ENCODE measurements at places on chromosomes 12 and 14.

- H3K4me1 ChIP-seq: no peaks in the 10 kb centered on the region
- no peaks in the 10 kb centered on the region for H3K27me3 ChIP-seq
- H3K27ac ChIP-seq: no peak overlapping the region
- H3K4me3 ChIP-seq: no peak overlapping the region
These were observed 75.2 kb upstream of the MYL2 start for GRCh38 chr12:110995615-110996014.

DNA sequence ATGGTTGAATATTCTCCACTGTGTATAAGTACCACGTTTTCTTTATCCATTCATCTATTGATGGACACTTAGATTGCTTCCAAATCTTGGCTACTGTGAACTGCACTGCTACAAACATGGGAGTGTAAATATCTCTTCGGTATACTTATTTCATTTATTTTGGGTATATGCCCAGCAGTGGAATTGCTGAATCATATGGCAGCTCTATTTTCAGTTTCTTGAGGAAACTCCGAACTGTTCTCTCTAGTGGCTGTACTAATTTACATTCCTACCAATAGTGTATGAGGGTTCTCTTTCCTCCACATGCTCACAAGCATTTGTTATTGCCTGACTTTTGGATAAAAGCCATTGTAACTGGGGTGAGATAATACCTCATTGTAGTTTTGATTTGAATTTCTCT, 623.1 kb upstream of the LRFN5 start:
- H3K27me3 ChIP-seq: no peaks in the 10 kb centered on the region
- no peak overlapping the region for H3K27ac ChIP-seq
- no peak overlapping the region for H3K4me3 ChIP-seq

- H3K27ac ChIP-seq: no peak overlapping the region
- H3K27me3 ChIP-seq: no peaks in the 10 kb centered on the region
- peaks cover 11% of the 10 kb centered on the region for H3K4me1 ChIP-seq
- no peak overlapping the region for H3K4me3 ChIP-seq
- no peak for DNase-seq
These were observed 13.3 kb downstream of the DICER1 start for GRCh38 chr14:95143808-95144620.

GRCh38 chr12:22858849-22859570, 234.0 kb downstream of the ETNK1 start:
- no peak for DNase-seq
- H3K4me1 ChIP-seq: no peaks in the 10 kb centered on the region
- no peaks in the 10 kb centered on the region for H3K27me3 ChIP-seq
- no peak overlapping the region for H3K27ac ChIP-seq
- H3K36me3 ChIP-seq: no peaks in the 10 kb centered on the region

DNA sequence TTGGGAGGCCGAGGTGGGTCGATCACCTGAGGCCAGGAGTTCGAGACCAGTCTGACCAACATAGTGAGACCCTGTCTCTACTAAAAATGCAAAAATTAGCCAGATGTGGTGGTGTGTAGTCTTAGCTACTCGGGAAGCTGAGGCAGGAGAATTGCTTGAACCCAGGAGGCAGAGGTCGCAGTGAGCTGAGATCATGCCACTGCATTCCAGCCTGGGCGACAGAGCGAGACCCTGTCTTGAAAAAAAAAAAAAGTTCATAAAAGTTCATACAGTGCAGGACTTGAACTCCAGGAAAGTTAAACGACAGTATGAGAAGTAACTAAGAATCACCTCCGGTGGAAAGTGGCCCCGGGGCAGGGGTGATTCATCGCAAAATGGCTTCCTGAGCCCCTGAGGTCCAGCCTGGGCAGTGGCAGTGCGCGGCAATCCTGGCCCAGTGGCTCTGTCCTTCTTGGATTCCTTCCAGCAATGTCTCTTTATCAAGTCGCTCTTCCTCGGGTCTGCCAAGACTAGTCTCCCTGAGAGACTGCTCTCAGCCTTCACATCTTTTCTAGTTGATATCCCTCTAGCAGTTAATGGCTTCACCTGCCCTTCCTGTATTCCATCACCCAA, 16.7 kb upstream of the MAP1LC3B2 start:
- no peak for DNase-seq
- no peaks in the 10 kb centered on the region for H3K27me3 ChIP-seq
- no peaks in the 10 kb centered on the region for H3K36me3 ChIP-seq
- no peak overlapping the region for H3K4me3 ChIP-seq
- no peak overlapping the region for H3K27ac ChIP-seq

DNA sequence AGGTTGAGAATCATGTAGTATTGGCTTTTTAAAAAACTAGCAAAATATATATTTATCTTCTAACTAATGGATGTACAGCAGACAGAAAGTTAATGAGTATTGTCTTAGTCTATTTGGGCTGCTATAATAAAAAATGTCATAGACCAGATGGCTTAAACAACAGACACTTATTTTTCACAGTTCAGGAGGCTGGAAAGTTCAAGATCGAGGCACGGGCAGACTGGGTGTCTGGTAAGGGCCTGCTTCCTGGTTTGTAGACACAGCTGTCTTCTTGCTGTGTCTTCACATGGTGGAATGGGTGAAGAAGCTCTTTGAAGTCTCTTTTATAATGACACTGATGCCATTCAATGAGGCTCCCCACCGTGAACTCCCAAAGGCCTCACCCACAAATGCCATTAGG, 70.1 kb upstream of the KRR1 start:
- no peak overlapping the region for H3K4me3 ChIP-seq
- no peak for DNase-seq
- H3K27ac ChIP-seq: no peak overlapping the region
- no peaks in the 10 kb centered on the region for H3K36me3 ChIP-seq
- no peaks in the 10 kb centered on the region for H3K27me3 ChIP-seq
- no peaks in the 10 kb centered on the region for H3K4me1 ChIP-seq

- H3K27ac ChIP-seq: no peak overlapping the region
- no peaks in the 10 kb centered on the region for H3K27me3 ChIP-seq
- H3K36me3 ChIP-seq: no peaks in the 10 kb centered on the region
- no peak for DNase-seq
- H3K4me1 ChIP-seq: 0 out of 2 replicates have a peak, but pooled peaks cover 3% of the 10 kb centered on the region
- no peak overlapping the region for H3K4me3 ChIP-seq
These were observed 192.5 kb upstream of the PWP1 start for GRCh38 chr12:107493135-107493494.

DNA sequence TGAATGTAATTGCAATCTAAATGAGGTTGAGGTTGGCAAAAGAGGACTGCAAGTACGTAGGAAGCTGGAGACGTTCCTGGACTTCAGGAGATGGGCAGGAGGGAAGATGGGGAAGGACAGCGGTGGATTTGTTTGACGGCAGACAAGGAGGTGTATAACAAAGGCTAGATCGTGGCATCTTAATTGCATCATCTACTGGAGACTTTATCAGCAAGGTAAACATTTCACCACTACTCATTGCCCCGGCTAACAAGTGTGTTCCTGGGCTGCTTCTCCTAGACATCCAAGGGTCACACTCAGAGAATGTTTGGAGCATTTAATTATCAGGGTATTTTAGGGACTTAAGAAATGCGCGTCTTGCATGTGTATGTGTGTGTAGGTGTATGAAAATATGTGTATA, 128.5 kb downstream of the KCNK10 start:
- DNase-seq: peak; percentile 13
- no peaks in the 10 kb centered on the region for H3K36me3 ChIP-seq
- H3K4me3 ChIP-seq: no peak overlapping the region
- H3K27ac ChIP-seq: no peak overlapping the region

DNA sequence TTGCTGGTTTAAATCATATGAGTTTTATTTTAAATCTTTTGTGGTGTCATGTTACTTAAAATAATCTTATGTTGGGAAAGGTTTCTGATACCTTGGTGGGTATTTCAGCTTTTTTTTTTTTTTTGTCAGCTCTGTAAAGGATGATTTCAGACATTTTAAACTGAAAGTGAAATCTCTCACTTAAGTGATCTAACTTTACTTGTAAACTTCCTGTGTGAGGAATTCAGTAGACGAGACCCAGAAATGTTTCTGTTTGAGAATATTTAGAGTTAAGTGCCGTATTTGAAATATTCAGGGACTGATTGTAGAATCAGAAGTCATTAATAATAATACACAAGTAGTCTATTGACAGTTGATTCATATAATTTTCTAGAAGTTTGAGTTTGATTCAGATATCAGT, 37.8 kb downstream of the PROX2 start:
- DNase-seq: no peak
- H3K4me1 ChIP-seq: no peaks in the 10 kb centered on the region
- no peak overlapping the region for H3K27ac ChIP-seq

DNA sequence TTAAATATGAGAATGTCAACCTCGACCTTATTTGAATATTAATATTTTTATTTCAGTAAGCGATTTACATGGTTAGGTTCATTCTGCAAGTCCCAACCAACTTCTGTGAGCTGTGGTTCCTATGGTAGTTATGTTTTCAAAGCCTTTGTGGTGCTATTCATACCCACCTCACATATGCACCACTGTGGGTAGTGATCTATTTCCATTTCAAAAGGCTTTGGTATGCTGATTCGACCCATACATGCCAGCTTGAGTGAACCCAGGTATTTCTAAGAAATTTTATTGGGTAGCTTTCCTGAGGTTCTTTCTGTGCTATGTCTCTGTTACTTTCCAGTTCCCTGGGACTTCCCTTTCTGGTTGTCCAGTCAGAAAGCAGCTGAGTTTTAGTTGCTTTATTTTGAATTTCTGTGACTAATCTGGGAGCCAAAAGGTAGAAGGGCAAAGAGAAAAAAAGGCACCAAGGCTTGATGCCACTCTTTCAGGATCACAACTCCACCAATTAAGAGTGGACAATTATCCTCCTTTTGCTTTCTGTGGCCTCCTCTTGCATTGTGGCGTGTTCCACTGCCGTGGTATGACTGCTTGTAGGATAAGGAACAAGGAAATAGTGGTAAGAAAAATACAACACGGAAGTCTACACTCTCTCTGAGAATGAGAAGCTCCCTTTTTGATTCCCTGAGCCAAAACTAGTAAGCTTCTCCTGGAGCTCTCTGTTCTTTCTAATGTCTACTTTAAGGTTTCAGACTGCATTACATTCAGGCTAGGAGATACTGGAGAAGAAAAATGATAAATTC, 729.1 kb downstream of the NOVA1 start:
- no peak overlapping the region for H3K4me3 ChIP-seq
- DNase-seq: no peak
- no peaks in the 10 kb centered on the region for H3K36me3 ChIP-seq
- no peak overlapping the region for H3K27ac ChIP-seq
- no peaks in the 10 kb centered on the region for H3K27me3 ChIP-seq

DNA sequence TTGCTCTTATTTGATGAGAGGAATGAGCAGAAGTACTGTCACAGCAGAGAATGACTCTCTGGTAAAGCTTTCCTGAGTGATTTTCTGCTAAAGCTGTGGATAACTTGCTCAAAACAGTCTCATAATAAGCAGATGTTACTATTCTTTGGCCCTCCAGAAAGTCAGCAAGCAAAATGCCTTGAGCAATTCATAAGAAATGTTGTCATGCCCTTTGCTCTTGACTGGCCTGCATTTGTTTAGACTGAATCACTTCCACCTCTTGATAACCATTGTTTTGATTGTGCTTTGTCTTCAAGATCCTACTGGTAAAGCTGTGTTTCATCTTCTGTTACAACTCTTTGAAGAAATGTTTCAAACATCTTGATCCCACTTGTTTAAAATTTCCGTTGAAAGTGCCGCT, 457.9 kb upstream of the FOXG1 start:
- no peaks in the 10 kb centered on the region for H3K27me3 ChIP-seq
- no peak for DNase-seq
- H3K27ac ChIP-seq: no peak overlapping the region
- no peaks in the 10 kb centered on the region for H3K4me1 ChIP-seq
- no peak overlapping the region for H3K4me3 ChIP-seq

- H3K4me1 ChIP-seq: no peaks in the 10 kb centered on the region
- no peaks in the 10 kb centered on the region for H3K36me3 ChIP-seq
- H3K4me3 ChIP-seq: no peak overlapping the region
- no peak overlapping the region for H3K27ac ChIP-seq
These were observed 86.5 kb upstream of the PTPRR start for GRCh38 chr12:71007020-71007419.

GRCh38 chr14:73097421-73097820, 38.9 kb upstream of the PSEN1 start:
- DNase-seq: no peak
- no peaks in the 10 kb centered on the region for H3K4me1 ChIP-seq
- no peaks in the 10 kb centered on the region for H3K27me3 ChIP-seq
- peaks cover 75% of the 10 kb centered on the region for H3K36me3 ChIP-seq
- H3K4me3 ChIP-seq: no peak overlapping the region
- no peak overlapping the region for H3K27ac ChIP-seq

DNA sequence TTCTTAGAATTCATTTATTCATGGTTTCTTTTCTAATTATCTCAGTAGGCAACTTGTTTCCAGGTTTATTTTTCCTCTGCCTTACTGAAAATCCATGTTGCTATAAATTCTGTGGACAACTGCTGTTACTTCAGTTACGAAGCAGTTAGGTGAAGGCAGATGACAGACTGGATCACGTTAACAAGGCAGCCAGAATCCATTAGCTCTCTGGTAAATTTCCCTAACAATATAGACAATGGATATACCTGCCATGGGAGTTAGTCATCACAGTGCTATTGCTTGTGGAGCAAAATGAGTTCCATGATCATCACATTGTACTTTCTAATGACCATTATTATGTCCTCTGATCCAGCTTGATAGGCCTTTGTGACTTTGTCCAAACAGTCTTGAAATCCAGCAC, 291.5 kb downstream of the NELL2 start:
- H3K4me1 ChIP-seq: peaks cover 32% of the 10 kb centered on the region
- no peak for DNase-seq
- no peaks in the 10 kb centered on the region for H3K36me3 ChIP-seq
- H3K27ac ChIP-seq: no peak overlapping the region

GRCh38 chr12:12403264-12404248, 46.7 kb downstream of the BORCS5 start:
- peaks cover 5% of the 10 kb centered on the region for H3K4me1 ChIP-seq
- no peaks in the 10 kb centered on the region for H3K36me3 ChIP-seq
- no peak overlapping the region for H3K4me3 ChIP-seq
- DNase-seq: no peak
- no peaks in the 10 kb centered on the region for H3K27me3 ChIP-seq

GRCh38 chr14:103259801-103260628, 74.0 kb upstream of the EIF5 start:
- no peak overlapping the region for H3K4me3 ChIP-seq
- no peak overlapping the region for H3K27ac ChIP-seq
- H3K36me3 ChIP-seq: no peaks in the 10 kb centered on the region
- no peak for DNase-seq
- H3K27me3 ChIP-seq: no peaks in the 10 kb centered on the region
- no peaks in the 10 kb centered on the region for H3K4me1 ChIP-seq

GRCh38 chr14:53619691-53620231, 336.9 kb downstream of the BMP4 start:
- no peaks in the 10 kb centered on the region for H3K36me3 ChIP-seq
- H3K27ac ChIP-seq: no peak overlapping the region
- H3K4me3 ChIP-seq: no peak overlapping the region
- H3K4me1 ChIP-seq: no peaks in the 10 kb centered on the region
- H3K27me3 ChIP-seq: no peaks in the 10 kb centered on the region

Data from H1 (cell line).